ENCODE measurements at places on chromosomes 11 and 22. TPM values are rescaled to one million over a fixed set of nuclear protein-coding genes. Genes with fewer than 3 reads are reported as not detected.

Gene GDPD4
- total RNA-seq: not detected

Gene CEP164
- total RNA-seq: 15.1 TPM

Gene HTR3B
- not detected for total RNA-seq

Gene CNIH2
- total RNA-seq: 1.1 TPM

Gene CCDC87
- 0.64 TPM for total RNA-seq

Gene CBLIF
- not detected for total RNA-seq

Gene MRGPRX3
- total RNA-seq: not detected

Gene SLC29A2
- total RNA-seq: 4.7 TPM

Gene YAP1
- total RNA-seq: 57.9 TPM

Gene VEGFB
- 47.4 TPM for total RNA-seq

Gene UBQLNL
- not detected for total RNA-seq

Gene SLC37A4
- total RNA-seq: 11.2 TPM

Gene KRTAP5-2
- total RNA-seq: not detected

Gene GPHA2
- not detected for total RNA-seq

Gene CAPN5
- total RNA-seq: 8.3 TPM

Gene SAMM50
- 47.4 TPM for total RNA-seq

Gene LIF
- total RNA-seq: 40.5 TPM

Gene TP53I11
- 46.6 TPM for total RNA-seq

Gene APOL1
- 8.0 TPM for total RNA-seq

Gene SLN
- 0.45 TPM for total RNA-seq

Gene IL18
- total RNA-seq: 98.4 TPM

Gene SLC22A8
- not detected for total RNA-seq

Gene TBX10
- not detected for total RNA-seq

Gene CHEK1
- total RNA-seq: 34.4 TPM

Gene GAL3ST3
- total RNA-seq: not detected

Gene LARGE2
- 3.4 TPM for total RNA-seq

Gene NCR3LG1
- 2.3 TPM for total RNA-seq

Gene DPP3
- 59.1 TPM for total RNA-seq

Gene MALAT1
- 61.1 TPM for total RNA-seq

Gene PAX6
- 1.6 TPM for total RNA-seq

Gene F2
- 2.7 TPM for total RNA-seq

Gene KRTAP5-7
- total RNA-seq: not detected

Gene RAB3IL1
- 13.9 TPM for total RNA-seq

Gene APOL4
- not detected for total RNA-seq

Gene PARVG
- not detected for total RNA-seq

Gene MRGPRE
- 0.10 TPM for total RNA-seq

Measured in A549 treated with DMSO at 1 μM for 4 hours (cell line).